ENCODE measurements at places on chromosomes 7 and 10. TPM values are rescaled to one million over a fixed set of nuclear protein-coding genes. Genes with fewer than 3 reads are reported as not detected.

DNA sequence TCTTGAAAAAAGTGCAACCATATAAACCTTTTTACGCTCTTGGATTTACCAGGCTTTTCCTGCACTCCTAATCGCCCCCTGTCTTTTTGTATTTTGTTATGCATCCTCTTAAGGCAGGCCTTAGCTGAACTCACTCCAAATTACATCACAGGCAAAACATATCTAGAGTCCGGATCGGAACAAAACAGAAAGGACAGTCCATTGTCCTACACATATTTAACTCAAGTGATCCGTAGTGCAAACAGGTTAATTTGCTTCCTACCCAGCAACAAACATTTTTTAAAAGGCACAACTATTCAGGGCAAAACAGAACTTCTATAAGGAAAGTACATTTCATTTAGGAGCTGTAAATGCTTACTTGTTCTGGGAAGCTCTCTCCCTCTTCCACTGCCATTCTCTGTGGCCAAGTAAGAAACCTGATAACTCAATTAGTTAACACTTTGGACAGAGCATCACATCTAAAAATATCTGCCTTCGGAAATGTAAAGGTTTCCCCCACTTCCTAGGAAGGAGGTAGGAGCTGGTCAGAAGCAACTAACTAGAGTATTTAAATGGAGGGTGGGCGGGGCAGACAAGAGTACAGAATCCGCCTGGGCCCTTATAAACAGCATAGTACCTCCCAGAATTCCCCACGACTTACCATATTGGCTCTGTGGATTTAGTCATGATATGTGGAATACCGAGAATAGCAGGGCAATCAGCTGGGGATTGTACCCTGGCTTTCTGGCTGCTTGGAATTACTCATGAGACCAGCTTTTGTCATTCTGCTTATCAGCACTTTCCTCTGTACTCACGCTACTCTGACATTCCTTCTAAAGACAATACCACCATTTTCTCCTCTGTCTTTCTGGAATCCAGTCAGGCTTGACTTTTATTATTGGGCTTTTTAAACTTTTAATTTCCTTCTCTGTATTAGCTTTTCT is 89.5 kb downstream of the ANK3 start:
- DNase-seq, result no peak

GRCh38 chr7:17307558-17307957 is 9.1 kb downstream of the AHR start:
- DNase-seq, result no peak

DNA sequence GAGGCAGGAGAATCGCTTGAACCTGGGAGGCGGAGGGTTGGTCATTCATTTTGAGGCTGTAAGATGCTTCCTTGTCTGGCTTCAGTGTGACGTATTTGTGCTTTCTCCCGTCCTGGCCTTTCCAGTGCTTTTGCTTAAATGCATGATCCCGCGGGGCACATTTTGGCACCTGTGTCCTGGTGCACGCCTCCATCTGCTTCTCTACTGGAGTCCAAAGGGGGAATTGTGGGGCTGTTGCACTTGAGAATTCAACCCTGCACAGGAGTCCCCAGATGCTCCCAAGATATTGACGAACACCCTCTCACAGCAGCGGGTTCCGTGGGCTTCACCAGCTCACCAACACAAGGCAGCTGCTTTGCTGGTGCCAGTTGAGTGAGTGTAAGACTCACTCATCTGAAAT is 10.3 kb upstream of the LRRC27 start:
- peak; percentile 50 for DNase-seq

- no peak for DNase-seq
These were observed 624.3 kb upstream of the GHITM start for GRCh38 chr10:83515001-83515400.

DNA sequence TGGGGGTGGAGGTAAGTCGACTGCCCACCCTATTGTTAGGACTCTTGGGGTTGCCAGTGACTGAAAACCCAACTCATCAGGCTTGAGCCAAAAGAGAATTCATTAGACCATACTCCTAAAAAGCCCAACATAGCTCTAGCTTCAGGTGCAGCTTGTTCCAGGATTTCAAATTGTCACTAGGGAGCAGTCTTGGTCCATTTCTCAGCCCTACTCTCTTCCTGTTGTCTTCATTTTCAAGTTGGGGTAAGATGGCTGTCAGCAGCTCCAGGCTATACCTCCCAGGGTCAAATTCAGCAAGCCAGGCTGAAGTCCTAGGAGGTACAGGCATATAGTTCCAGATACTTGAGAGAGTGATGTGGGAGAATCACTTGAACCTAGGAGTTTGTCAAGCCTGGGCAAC is 14.9 kb upstream of the COL13A1 start:
- no peak for DNase-seq

- peak; percentile 56 for DNase-seq
These were observed 203.2 kb downstream of the DNAJB6 start for GRCh38 chr7:157540020-157540419.

GRCh38 chr7:157739650-157740049 is 402.8 kb downstream of the DNAJB6 start:
- DNase-seq, result no peak

- no peak for DNase-seq
These were observed 81.9 kb downstream of the CCDC3 start for GRCh38 chr10:12919574-12919973.

DNA sequence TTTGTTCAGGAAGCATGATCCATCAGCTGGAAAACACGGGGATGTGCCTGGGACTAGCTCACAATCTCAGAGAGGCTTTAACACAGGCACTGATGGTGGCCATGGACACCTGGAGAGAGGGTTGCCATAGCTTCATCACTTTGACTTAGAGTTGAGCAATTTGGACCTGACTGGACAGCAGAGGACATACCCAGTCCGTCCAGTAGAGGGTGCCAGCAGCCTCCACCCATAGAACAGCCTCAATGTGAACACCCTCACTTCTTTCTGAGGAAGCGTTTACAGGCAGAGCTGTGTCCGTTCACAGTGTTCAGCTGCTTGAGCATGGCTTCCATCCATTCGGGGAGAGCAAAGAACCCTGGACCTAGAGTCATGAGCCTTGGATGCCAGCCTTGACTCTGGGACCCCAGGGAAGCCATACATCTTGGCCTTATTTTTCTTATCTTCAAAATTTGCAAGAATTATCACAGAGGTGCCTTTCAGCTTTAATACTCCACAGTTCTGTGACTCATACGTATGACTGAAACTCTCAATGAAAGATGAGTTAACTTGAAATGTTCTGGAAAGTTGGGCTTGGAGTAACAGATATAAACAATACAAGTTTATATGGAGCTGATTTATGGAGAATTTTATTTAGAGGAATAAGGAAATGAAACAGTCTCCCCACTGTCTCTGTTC is 302.9 kb upstream of the PODXL start:
- DNase-seq, result peak; percentile 71

DNA sequence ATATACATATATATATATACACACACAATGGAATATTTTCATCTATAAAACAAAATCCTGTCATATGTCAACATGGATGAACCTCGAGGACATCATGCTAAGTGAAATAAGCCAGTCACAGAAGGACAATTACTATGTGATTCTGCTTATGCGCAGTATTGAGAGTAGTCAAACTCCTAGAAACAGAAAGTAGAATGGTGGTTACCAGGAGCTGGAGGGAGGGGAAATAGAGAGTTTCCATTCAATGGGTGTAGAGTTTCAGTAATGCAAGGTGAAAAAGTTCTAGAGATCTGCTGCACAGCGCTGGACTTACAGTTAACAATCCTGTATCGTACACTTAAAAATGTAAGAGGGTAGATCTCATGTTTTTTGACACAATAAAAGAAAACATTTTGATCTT is 181.9 kb downstream of the CDCA7L start:
- DNase-seq, result no peak

DNA sequence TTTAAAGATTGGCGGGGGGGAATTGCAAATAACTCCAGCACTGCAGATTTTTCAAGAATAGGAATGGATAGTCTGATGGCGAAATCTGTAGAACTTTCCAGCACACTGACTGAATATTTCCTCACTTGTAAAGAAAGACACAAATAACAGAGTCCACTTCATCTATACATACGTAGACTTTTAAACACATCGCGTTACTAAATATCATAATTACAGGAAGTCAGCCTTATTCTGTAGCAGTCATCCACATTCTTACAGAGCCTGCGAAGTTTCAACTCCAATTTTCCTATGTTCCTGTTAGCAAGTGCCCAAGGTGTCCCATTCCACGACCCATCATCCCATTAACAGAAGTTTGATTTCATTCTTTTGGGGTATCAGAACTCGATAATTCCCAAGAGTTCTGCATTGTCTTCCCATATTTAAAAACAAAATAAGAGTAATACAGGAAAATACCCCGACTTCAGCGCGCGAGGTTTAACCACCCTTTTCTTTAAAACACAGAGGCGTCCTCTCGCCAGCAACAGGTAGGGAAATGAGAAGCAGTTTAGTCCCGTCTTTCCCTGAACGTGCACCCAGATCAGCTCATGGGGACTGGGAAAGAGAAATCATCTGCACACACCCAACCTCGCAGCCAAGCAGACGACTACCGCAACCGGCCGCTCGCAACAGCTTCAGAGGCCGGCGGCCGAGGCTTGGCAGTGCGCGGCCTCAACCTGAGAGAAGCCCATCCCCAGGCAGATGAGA is 880 bp downstream of the HERC4 start:
- DNase-seq, result no peak

DNA sequence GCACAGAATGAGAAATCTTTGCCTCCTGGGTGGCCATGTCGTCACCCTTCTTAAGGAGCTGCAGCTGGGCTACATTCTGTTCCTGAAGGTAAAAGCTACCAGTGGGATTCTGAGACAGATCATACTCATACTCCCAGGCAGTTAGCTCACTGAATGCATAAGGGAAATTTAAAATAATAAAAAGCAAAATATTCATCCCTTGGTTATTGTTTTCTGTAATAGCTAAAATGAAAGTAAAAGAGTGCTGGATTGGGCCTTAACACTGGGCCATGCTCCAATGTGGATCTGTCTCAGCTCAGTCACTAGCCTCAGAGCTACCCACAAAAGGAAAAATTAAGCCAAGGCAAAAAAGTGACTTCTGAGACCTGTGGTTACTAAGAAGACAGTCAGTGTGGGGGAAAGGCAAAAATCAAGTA is 8.9 kb upstream of the DYNC2I1 start:
- DNase-seq, result no peak

Gene SLC16A9
- total RNA-seq, result 1.3 TPM

Gene PPA1
- 79.8 TPM for total RNA-seq

Gene OR2A42
- total RNA-seq, result 1.3 TPM

Gene NRP1
- 111 TPM for total RNA-seq

Gene ZNF365
- total RNA-seq, result 1.1 TPM
